ENCODE measurements at places on chromosomes 12 and 14.

- DNase-seq, result no peak
Observed at GRCh38 chr12:24522736-24523135, 426.2 kb downstream of the BCAT1 start.

DNA sequence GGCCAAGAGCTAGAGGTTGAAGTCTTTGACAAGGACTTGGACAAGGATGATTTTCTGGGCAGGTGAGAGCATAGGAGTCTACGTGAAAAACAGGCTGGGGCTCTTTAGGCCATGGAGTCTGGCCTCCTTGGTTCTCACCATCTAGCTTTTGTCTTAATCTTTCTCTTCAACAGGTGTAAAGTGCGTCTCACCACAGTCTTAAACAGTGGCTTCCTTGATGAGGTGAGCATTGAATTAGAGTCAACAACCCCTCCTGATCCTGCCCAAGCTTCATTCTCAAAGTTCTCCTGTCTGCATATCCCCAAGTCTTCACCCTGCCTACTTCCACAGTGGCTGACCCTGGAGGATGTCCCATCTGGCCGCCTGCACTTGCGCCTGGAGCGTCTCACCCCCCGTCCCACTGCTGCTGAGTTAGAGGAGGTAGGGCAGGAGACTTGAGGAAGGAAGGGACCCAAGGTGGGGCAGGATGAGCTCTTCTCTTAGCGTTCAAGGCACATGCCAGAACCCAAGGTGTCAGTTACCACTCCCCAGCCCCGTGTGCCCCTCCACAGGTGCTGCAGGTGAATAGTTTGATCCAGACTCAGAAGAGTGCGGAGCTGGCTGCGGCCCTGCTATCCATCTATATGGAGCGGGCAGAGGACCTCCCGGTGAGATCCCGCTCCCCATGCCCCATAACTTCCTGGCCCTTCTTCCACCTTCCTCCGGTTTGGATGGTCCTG, 9.9 kb downstream of the ESYT1 start:
- DNase-seq, result no peak

DNA sequence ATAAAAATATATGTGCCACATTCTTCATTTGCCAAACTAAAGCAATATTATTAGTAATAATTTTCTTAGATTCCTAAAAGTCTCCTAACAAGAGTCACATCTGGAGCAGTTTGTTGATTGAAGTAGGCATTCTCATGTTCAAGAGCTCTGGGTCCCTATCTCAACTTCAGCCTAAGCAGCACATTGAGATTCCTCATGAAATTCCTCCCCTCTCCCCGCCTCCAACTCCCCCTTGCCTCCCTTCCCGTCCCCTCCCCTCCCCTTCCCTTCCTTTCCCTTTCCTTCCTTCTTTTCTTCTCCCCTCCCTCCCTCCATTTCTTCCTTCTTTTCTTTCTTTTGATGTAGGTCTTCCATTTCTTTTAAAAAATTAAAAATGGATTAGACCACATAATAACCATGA, 48.7 kb upstream of the NAV3 start:
- DNase-seq, result no peak

DNA sequence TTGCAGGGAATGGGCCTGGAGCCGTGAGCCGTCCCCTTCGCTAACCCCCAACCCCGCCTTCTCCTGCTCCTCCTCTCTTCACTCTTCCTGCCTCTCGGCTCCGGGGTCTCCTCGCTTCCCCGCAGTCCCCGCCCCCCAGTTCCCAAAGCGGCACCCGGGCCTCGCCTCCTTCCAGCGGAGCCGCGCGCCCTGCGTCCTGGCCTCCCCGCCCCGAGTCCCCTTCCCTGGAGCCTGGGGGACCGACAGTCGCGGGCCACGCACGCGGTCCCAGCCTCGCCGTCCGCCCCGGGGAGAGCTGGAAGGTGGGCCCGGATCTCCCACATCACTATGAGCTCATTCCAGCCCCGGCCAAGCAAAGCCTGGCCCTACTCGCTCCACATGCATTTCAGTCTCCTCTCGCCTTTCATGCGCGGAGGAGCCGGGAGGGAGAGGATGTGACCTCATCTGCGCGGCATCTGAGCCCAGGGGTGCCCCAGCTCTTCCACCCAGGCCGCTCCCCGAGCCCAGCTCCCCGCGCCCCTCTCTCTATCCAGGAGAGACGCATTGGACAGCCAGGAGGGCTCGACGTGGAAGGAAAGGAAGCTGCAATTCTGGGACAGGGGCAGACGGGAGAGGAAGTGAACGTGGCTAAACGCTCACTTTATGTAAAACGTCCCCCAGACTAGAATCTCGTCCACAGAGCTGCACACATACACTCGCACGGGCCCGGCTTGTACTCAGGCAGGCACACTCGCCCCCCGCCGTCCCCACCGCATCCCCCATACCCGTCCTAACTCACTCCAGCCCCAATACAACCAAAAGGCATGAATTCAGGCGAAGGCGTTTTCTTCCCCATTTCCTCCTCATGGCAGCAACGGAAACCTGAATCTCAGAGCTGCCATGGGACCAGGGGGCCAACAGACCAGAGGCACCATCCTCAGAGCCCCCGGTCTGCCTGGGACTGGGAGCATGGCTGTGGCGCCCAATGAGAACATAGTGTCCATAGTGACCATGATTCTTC, 108.7 kb upstream of the CCND2 start:
- peak; percentile 25 for DNase-seq

DNA sequence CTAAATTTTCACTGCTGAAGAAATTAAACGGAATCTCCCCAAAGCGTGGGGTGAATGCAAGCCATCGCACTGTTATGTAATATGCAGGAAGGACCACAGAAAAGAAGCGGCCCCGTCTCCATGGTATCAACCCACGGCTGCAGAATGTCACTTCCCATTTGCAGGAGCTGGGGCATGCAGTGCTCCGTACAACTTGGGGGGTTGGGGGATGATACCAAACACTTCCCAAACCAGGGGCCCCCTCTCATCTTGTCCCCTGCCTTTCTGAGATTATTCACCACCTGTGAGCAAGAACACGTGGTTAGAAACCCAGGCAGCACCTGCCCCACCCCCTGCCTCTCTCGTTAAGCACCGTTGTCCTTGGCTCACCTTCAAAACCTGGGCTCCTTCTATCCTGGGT, 505.1 kb upstream of the TMEM132C start:
- DNase-seq, result peak; percentile 86

GRCh38 chr12:6851153-6851920, at the start of gene CDCA3:
Gene CDCA3 (minus strand): TSS chr12:6851286. CDS start chr12:6850952, 334 bp downstream.
- peak; percentile 99 for DNase-seq

- DNase-seq, result peak; percentile 25
Observed at GRCh38 chr14:102317564-102318248, 1.8 kb upstream of the ZNF839 start.

- DNase-seq, result no peak
Observed at GRCh38 chr12:2172491-2173214, 119.9 kb downstream of the CACNA1C start.

DNA sequence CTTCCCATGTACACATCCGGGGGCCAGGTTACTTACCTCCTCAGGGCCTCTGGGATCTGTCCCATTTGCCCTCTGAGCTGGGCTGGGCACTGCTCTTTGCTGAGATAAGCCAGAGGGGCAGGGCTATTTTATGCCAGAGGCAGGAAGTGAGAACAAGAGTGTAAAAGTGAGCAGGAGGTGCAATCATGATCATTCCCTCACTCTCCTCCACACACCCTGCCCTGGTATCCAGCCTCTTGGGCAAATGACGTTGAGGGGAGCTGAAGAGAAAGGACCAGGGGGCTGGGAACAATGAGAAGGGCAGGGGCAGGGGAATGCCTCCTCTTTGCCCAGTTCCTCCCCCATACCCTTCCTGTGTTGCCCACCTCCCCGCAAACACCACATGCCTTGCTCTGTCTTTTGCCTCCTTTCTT, 4.2 kb downstream of the LPAR5 start:
- no peak for DNase-seq

GRCh38 chr12:108348842-108349241, 9.7 kb upstream of the CMKLR1 start:
- DNase-seq, result no peak

- DNase-seq, result no peak
Observed at GRCh38 chr14:23380197-23380914, 3.5 kb downstream of the CMTM5 start.

DNA sequence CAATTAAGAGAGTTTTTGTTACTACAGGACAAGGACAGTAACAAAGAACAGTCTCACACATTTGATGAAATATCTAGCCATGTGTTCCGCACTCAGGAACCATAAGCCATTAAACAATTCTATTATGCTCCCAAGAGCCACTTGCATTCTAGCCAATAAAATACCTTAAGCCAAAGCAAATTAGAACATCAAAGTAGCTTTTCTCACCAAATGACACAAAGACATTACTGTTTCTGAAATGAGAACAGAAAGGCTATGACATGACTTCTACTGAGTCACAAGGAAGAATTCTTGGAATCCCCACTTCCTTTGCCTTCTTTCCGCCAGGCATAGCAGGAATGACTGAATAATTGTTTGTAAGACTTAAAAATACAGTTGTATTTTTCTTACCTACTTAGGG, 445.8 kb downstream of the ATP23 start:
- DNase-seq, result no peak

- no peak for DNase-seq
Observed at GRCh38 chr14:46985529-46986380, 334.2 kb upstream of the RPL10L start.

DNA sequence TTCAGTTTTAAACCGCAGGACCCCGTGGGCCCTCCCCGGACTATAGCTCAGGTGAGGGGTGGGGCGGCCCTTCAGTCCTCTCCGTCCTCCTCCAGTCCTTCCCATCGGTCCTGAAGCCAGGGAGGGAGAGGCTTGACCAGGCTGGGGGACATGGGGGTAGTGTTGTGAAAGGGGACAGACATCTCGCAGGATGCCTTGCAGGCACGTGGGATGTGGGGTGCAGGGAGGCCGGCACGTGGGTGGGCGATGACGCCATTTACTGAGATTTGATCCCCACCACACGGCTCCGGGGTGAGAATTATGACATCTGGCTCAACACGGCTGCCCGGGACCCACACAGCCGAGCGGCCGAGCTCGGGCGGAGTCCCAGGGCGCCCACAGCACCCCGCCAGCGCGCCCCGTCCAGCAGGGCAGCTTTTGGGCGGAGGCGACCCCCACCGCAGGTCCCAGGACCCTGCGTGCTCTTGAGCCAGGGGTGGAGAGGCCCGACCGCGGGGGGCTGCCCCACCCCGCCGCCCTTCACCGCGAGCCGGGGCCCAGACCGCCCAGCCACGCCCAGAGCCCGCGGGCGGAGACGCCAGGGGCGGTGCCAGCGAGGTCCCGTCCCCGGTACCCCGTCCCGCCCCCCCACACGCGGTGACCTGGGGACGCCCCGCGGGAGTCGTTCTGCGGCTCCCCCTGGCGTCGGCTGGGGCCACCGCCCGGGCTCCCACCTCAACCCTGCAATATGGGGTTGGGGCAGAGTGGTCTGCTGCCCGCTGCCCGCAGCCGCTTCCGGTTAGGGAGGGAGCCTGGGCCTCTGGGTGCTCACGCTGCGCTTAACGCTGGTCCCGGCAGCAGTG, 3.3 kb upstream of the EXOC3L4 start:
- DNase-seq, result peak; percentile 71

GRCh38 chr12:6759741-6760140, 6.4 kb upstream of the PTMS start:
- no peak for DNase-seq

DNA sequence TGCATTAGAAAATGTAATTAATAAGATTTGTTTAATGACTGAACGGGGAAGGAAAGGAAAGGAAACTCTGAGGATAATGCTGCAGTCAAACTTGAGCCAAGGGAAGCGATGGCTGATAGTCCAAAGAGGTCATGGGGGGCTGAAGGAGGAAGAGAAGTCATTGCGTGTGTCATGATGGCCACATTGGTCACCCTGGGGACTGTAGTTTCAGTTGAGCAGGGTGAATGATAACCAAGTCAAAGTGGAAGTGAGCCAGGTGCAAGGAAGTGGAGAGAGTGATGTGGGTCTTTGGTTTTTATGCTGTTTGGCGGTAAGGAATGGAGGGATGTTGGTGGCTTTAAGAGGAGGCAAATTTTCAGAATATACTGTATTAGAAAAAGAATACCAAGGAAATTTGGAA, 21.6 kb downstream of the C12orf75 start:
- DNase-seq, result no peak

- no peak for DNase-seq
Observed at GRCh38 chr12:19018302-19018970, 111.1 kb upstream of the PLEKHA5 start.

- DNase-seq, result no peak
Observed at GRCh38 chr14:88868558-88869159, 44.2 kb downstream of the TTC8 start.

- DNase-seq, result no peak
Observed at GRCh38 chr12:47704719-47705118, 1.1 kb downstream of the RPAP3 start.

- no peak for DNase-seq
Observed at GRCh38 chr12:52258335-52258901, 16.0 kb upstream of the KRT86 start.

GRCh38 chr14:21063479-21063878, 5.9 kb downstream of the RNASE8 start:
- no peak for DNase-seq

DNA sequence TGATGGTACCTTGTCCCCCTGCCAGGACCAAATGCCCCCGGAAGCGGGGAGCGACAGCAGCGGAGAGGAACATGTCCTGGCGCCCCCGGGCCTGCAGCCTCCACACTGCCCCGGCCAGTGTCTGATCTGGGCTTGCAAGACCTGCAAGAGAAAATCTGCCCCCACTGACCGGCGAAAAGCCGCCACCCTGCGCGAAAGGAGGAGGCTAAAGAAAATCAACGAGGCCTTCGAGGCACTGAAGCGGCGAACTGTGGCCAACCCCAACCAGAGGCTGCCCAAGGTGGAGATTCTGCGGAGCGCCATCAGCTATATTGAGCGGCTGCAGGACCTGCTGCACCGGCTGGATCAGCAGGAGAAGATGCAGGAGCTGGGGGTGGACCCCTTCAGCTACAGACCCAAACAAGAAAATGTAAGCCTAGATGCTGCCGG, 410 bp downstream of the MYF6 start:
- DNase-seq, result no peak

DNA sequence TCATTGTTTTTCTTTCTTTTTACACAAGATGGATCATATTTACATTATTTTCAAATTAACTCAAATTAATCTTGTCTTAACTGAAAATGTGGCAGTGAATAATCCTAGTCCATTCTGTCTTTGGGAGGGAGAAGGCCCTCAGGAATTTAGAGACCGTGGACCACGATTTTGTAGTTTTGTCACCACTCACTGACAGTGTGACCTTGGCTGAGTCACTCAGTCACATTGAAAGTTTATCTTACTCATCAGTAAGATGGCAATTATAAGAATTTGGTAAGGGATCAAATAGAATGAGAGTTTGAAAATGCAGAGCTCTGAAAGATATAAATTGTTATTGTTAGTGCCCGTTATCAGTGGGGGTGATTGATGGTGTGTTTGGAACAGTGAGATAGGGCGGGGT, 16.4 kb downstream of the FOXJ2 start:
- DNase-seq, result no peak

Data from inflammatory macrophage (primary cell).